ENCODE measurements at places on chromosomes 6 and 20.

DNA sequence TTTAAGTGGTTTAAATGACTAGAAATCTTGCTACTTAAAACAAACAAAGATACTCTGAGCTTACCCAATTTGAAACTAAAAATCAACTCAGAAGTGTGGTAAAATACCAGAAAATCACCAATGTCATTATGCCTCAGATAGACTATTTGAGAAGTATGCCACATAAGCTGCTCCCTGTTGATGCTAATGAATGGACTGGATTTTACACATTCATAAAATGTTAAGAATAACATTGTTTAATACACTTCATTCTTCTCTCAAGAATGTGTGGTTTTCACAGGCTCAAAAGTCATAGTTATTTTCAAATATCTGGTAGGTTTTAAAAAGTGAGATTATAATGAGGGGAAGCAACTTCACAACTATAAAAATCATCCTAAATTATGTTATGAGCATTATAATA, 170.6 kb downstream of the TASP1 start:
- no peak for DNase-seq

- no peak for DNase-seq
Measured at GRCh38 chr6:81138236-81138635, 614.2 kb downstream of the TENT5A start.

DNA sequence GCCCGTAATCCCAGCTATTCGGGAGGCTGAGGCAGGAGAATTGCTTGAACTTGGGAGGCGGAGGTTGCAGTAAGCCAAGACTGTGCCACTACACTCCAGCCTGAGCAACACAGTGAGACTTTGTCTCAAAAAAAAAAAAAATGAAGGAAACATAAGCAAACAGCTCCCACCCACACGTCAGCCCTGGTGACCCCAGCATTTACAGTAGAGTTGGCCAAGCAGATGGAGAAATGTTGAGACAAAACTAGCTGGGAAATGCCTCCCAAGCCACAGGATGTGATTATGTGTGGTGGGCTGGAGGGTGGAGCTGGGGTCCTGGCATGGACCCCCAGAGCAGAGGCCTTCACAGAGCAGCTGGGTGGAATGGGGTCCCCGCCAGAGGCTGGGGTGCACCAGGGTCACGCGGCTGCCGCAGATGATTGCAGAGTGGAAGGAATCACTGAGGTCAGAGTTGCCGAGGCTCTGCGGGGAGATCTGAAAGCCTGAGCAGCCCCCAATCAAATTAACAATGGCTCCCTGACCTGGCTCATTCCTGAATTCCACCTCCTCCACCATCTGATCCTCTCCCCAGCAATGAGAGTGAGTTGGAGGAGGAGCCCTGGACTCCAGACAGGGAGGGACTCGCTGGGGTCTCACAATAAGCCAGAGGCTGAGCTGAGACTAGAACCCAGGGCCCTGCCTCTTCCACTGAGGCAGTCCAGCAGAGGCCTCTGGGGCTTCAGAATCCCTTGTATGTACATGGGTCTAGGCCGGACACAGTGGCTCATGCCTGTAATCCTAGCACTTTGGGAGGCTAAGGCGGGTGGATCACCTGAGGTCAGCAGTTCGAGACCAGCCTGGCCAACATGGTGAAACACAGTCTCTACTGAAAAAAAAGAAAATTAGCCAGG, 34.7 kb upstream of the TGM2 start:
- DNase-seq, result no peak

- DNase-seq, result no peak
Measured at GRCh38 chr6:73556836-73557235, 36.0 kb upstream of the EEF1A1 start.

DNA sequence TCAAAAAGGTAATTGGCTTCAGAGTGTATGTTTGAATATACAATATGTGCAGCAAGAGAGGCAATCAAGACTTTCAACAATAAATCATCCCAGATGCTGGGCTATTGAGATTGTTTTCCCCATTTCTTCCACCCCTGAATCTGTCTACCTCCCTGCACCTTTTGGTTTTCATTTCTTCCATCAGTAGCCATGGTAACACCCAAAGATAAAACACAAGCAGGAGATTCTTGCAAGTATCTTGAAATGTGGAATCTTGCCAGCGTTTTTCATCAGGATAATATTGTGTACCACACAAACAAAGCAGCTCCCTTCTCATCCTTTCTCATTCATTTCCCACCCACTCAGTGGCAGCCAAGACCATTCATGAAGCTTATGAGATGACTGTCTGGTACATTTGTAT, 73.0 kb upstream of the NRSN1 start:
- DNase-seq, result no peak

DNA sequence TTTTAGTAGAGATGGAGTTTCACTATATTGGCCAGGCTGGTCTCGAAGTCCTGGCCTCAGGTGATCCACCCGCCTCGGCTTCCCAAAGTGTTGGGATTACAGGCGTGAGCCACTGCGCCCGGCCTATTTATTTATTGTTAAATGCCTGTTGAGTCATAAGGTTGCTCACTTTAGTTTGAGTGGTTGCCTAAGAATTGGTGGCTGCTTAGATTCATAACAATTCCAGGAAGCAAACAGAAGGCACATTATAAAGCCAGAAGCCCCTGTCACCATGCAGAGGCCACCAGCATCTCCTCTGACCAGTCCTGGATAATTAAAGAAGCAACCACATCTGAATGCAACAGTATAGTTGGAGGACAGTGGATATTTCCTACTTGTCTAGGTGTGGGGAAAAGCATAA, 24.0 kb upstream of the ARMH2 start:
- no peak for DNase-seq

Data from stimulated activated naive B cell treated with anti-CD40 and anti-IgM and Interleukin-4, amounts not matched to agents 10 μg/mL and 1 μg/mL and 100 μg/mL, for 72 hours (primary cell).